Prostate gland (tissue), 2 donors: ENCODE measurements at places on chromosomes 5 and 9.
A peak's percentile ranks its signal among the peaks of the same experiment; 100 is the strongest.

DNA sequence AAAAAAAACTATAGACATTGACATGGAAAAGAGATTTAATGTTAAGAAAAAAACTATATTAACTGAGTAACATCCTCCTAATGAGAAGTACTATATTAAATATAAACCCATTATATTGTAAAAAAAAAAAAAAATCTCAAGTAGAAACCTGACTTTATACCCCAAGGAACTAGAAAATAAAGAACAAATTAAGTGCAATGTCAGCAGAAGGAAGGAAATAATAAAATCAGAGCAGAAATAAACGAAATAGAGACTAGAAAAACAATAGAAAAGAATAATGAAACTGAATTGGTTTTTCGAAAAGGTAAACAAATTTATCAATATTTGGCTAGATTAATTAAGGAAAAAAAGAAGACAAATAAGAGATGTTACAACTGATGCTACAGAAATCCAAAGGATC, 329.1 kb upstream of the ZNF608 start:
- no peak for DNase-seq

GRCh38 chr5:36305571-36306326, 4.0 kb upstream of the RANBP3L start:
- DNase-seq: peak; percentile 37

DNA sequence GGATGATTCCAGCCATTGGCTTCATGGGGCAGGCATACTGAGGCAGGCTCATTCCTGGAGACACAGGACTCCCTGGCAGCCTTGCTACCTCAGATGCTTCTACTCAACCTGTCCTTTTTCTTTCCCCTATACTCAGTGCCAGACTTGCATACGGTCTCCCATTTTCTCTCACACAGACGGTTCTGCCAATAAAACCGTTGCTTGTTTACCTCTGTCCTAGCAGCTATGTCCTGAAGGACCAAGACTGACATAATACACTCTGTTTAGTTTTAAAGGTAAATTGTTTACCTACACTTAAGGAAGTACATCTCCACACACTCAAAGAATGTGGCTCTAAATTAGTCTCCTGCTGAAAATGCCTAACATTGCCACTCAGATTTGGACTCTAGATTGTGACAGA, 151.0 kb upstream of the RFX3 start:
- peak; percentile 14 for DNase-seq

- DNase-seq: no peak
Measured at GRCh38 chr5:75006865-75007822, 45.2 kb downstream of the GCNT4 start.

- DNase-seq: no peak
Measured at GRCh38 chr5:109880907-109881685, 191.4 kb downstream of the MAN2A1 start.
